ACHN (cell line): ENCODE measurements at places on chromosomes 4 and X.
A peak's percentile ranks its signal among the peaks of the same experiment; 100 is the strongest.

- no peak for DNase-seq
Measured at GRCh38 chr4:113645288-113645687, 116.2 kb downstream of the CAMK2D start.

- DNase-seq: no peak
Measured at GRCh38 chr4:46389301-46389775, 590 bp downstream of the GABRA2 start.

DNA sequence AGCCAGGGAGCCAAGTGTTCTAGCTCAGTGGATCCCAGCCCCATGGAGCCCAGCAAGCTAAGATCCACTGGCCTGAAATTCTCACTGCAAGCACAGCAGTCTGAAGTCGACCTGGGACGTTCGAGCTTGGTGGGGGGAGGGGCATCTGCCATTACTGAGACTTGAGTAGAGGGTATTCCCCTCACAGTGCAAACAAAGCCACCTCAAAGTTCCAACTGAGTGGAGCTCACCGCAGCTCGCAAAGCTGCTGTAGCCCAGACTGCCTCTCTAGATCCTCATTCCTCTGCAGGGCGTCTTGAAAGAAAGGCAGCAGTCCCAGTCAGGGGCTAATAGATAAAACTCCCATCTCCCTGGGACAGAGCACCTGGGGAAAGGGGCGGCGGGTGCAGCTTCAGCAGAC lies 226.3 kb downstream of the ZIC3 start:
- no peak for DNase-seq

DNA sequence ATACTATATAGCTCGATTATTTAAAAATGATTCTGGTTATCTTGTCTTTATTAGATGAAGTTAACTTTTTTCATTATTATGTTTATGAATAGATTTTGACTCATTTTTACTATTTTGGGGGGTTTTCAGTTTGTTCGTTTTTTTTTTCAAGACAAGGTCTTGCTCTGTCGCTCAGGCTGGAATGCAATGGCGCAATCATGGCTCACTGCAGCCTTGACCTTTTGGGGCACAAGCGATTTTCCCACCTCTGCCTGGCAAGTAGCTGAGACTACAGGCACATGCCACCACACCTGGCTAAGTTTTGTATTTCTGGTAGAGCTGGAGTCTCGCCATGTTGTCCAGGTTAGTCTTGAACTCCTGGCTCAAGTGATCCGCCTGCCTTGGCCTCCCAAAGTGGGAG lies 24.9 kb upstream of the FOXR2 start:
- DNase-seq: no peak

DNA sequence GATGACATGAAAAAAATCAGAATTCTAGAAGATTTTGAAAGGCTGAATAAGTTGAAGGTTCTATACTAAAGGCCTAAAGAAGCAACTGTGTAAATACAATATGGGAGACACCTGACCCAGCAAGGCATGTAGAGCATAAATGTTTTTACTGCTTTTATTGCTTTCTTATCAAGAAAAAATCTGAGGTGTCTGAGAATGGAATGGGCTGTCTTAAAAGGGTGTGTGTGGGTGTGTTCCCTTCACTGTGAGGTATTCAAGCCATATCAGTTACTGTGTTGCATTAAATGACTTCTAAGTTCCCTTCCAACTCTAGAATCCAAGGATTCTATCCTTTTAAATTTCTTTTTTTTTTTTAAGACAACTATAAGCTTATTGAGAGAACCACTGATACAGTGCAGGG lies 15.7 kb downstream of the ATP8A1 start:
- DNase-seq: no peak

- DNase-seq: no peak
Measured at GRCh38 chr4:142104041-142104440, 467.7 kb downstream of the IL15 start.

DNA sequence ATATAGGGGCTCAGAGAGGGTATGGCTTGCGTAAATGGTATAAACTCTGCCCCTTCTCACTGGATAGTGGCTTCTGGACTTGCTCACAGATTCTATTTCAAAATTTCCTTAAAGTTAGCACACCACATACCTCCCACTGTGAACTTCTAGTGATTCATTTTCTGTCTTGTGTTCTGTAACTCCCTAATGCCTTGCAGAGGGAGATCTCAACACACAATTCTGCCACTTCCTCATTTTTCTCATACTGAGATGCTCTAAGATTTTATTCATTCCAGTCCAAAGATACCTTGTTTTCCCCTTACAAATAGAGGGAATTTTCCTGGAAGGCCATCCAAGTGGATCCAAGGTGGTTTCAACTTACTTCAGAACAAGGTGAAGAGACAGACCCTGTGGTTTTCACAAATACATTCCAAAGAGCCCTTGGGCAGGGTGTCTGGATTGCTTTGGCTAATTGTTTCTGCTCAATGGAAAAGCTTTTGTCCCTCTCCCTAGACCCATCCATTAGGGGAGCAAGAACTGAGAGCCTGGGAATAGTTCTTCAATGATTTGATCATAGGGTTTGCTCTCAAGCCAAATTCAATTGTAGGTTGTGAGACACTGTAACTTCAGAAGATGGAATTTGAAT lies 52.1 kb upstream of the CAPN6 start:
- DNase-seq: no peak

DNA sequence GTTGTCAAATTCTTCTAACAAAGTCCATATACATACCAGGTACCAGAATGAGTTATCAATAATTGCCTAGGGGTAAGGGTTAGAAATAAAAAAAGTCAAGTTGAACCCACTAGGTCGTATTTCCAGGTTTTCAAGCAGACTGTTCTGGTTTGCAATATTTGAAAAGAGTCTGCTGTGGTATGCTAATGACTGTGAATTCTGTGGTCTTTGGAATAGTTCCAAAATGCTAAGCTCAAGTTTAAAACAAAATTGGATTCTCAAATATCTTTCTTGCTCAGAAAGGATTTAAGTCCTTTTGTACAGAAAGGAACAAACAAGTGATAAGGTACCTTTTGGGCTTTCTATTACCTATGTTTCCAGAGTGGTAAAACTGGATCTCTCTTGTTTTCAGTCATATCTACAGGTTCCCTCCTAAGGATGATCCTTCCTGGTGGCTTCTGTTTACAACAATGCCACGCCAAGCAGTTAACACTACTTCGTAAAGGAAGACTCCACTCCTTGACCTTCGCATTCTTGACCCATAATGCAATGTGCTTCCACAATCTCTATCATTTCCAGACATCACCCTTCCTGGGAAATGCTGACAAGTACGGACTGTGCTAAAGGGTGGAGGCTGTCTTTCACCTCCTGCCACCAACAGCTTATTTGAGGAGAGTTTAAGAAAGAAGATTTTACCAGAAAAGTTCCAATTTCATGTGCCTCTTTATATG lies 531.7 kb upstream of the FTHL17 start:
- DNase-seq: no peak

GRCh38 chr4:16667464-16667863 lies 231.0 kb downstream of the LDB2 start:
- no peak for DNase-seq

GRCh38 chr4:175971388-175972179 lies 94.1 kb upstream of the WDR17 start:
- no peak for DNase-seq

DNA sequence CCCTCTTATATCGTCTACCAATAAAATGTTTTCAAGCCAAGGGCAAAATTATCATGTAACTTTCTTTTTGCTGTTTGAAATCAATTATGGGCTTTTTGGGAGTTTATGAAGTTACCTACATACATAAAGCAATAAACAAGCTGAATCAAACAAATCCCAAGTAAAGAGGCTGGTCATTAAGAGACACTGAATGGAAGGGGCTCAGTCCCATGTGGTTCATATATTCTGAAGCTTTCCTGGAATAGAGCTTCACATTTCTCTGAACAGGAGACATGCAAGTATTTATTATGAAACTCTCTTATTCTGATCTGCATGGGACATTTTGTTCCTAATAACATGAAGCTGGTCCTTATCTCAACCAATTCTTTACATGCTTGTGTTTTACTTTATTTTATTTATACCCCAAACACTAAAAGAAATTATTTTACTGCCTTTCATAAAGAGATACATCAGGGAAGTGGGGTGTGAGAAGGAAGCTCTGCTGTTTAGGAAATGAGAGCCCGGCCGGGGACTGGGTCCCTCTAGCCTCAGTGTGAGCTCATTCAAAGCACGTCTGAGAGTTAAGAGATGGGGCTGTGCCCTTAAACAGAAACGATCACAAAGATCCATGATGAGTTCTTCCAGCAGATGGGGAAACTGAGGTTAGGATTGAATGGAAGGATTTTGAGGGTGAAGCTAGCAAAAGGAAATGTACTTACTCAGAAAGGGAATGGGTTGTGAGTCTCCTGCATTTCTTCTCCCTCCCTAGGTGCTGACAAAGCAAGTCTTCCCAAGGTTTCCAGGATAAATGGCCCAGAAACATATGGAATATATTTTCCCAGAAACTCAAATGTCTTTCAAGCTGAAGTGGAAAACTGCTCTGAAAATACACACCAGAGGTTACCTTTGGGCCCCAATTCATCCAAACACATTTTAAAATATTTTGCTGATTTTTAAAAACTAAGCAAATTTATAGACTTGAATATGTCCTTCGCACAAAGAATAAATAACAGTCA lies 93.1 kb upstream of the LNX1 start:
- no peak for DNase-seq

- peak; percentile 96 for DNase-seq
Measured at GRCh38 chr4:128776794-128777216, 32.7 kb upstream of the JADE1 start.

GRCh38 chr4:163166041-163166579 lies 580 bp downstream of the NAF1 start:
- peak; percentile 49 for DNase-seq

GRCh38 chr4:179048839-179049453 lies 1606.7 kb upstream of the AGA start:
- no peak for DNase-seq

- DNase-seq: no peak
Measured at GRCh38 chr4:103664436-103665075, 55.2 kb downstream of the TACR3 start.

DNA sequence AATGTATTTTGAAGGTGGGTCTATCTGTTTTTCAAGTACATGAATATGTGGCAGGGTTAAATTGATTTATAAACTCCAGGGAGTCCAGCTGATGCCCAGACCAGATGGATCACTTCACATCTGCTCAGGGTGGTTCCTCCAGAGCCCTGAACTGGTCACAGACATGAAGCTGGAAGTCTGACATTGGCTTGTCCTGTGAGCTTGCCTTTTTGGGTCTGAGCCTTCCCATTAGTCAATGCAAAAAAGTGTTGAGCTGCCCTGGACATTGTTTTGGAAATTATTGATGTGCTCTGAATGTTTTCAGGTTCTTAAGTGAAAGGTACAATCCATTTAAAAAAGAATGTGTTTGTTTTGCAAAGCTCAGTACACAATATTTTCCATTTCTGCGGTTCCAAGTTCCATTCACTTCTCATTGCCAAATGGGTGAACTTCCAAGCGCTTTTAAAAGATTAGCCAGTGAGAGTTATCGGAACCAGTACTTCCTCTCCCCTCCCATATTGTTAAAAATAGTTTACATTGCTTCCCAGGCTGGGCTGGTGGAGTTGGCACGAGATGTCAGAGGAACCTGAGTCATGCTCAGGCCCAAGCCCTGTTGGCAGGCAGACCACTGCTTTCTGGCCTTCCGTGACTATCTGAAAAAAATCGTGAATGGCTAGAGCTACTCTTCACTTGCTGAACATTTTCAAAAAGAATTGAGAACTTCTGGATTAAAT lies 52.1 kb downstream of the PDGFRA start:
- peak; percentile 39 for DNase-seq

- no peak for DNase-seq
Measured at GRCh38 chrX:15127010-15127409, 142.9 kb downstream of the ASB9 start.
